ENCODE measurements at places on chromosomes 5 and 9. TPM values are rescaled to one million over a fixed set of nuclear protein-coding genes. Genes with fewer than 3 reads are reported as not detected.

The PCDHB9 gene
- 0.13 TPM for total RNA-seq

The GALNT12 gene
- total RNA-seq, result 0.38 TPM

The IFNA21 gene
- not detected for total RNA-seq

The KIAA1191 gene
- 71.6 TPM for total RNA-seq

The HAND1 gene
- not detected for total RNA-seq

The SPATA31E1 gene
- total RNA-seq, result not detected

DNA sequence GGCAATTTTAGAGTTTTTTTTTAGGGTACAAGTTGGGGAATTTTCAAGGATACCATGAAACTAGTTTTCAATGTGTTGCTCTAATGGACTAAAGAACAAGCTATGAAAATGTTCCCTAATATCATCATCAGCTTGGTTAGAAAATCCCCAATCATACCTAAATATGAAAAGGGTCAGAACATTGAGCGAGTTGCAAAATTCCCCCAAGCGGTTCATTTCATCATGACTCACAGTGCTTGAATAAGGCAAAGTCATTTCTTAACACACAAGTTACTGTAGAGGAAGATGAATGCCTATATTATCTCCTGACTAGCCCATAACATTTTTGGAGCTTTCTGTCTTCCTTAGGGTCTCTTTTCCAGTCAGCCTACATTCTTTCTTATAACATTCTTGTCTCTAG is 62.7 kb downstream of the ST8SIA4 start:
- DNase-seq, result no peak

DNA sequence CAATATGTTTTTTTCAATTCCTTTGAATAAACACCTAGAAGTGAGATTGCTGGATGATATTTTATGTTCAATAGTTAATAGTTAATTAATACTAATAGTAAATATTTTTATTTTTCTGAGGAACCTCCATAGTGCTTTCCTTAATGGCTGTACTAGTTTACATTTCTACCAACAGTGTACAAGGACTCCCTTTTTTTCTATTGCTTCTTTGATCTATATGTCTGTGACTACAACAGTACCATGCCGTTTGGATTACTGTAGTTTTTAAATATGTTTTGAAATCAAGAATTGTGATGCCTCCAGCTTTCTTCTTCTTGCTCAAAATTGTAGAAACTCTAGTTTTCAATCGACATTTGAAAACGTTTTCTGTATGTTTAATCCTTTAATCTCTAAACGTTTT is 39.5 kb upstream of the ADAMTS16 start:
- DNase-seq, result no peak

DNA sequence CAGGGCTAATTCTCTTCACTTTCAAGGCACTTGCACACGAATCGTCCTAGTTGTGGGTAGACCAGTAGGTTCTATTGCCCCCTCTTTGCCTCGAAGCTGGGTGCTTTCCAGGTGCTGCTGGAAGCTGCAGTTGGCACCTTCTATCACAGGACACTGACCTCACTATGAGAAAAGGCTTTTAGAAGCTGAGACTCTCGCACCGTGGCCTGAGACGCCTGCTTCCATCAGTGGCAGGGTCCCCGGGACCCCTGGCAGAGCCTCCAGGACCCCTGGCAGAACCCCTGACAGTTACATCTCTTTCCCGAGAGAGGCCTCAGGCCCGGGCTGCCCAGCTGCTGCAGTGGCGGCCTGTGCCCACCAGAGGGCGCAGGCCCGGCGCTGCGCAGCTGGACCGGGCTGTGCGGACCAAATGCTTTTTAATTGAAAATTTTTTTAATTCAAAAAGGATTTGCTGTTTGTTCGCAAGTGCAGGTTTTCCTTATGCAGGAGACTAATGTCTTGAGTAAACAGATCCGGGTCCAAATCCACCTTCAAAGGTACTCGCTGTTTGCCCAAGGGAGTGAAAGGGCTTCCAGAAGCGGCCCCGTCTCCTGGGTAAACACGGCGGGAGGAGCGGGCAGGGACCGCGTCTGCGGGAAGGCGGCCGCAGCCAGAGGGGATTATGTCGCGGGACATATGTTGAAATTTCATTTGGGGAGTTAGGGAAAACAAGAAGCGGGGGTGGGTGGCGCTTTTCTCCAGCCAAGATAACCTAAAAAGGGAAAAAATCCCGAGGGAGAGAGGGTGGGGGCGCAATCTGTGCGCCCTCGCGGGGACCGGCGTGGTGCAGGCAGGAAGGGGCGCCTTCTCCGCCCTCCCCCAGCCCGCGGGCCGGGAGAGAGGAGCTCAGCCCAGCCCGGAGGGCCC is 114.5 kb upstream of the LMX1B start:
- peak; percentile 23 for DNase-seq

All from dermis microvascular lymphatic vessel endothelial cell (primary cell).